GM23248 (cell line): ENCODE measurements at places on chromosomes 2 and 18. TPM values are rescaled to one million over a fixed set of nuclear protein-coding genes. Genes with fewer than 3 reads are reported as not detected.
A peak's percentile ranks its signal among the peaks of the same experiment; 100 is the strongest.

CNPPD1 gene
- total RNA-seq: 34.5 and 35.2 TPM in 2 replicates

POMC gene
- total RNA-seq: 2.5 and 5.8 TPM in 2 replicates

DNA sequence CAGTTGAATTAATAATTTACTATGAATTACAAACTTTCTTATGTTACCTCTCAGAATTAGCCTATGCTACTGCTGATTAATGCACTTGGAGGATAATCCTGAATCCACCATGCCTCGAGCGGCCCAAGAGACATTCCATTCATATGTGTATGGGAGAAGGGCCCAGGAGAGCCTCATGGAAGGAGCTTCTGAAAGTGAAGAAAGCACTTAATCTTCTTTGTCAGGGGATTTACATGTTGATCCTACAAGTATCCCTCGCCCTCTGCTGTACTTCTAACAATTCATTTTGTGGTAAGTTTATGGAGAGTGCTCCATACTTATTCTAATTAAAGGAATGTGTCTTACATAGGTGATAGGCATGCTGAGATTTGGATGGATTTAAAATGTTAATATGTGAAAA, 1189.1 kb upstream of the NXPH2 start:
- H3K27me3 ChIP-seq: no peaks in the 10 kb centered on the region
- no peaks in the 10 kb centered on the region for H3K36me3 ChIP-seq
- no peak overlapping the region for H3K27ac ChIP-seq
- no peak overlapping the region for H3K4me3 ChIP-seq

- H3K27ac ChIP-seq: no peak overlapping the region
- H3K4me1 ChIP-seq: no peaks in the 10 kb centered on the region
- no peak for DNase-seq
Observed at GRCh38 chr2:240294514-240294913, 140.9 kb upstream of the GPC1 start.

DNA sequence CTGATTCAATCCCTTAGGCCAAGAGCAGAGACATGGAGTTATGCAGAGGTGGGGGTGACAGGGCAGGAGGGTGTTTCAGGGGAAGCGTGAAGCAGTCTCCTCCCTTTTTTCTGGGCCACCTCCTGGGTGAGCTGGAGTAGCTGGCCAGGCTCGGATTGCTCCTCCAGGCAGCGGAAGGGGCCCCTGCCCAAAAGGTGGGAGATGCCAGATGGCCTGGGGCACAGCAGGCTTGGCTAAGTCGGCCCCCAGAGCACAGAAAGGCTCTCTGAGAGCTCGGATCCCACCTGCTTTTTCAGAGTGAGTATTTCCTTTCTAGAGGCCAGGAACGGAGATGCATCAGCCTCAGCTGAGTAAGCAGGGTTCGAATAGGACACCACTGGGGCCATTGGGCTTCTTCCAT, 196.9 kb downstream of the ANKRD30B start:
- H3K36me3 ChIP-seq: no peaks in the 10 kb centered on the region
- H3K27me3 ChIP-seq: no peaks in the 10 kb centered on the region
- no peak for DNase-seq
- no peaks in the 10 kb centered on the region for H3K4me1 ChIP-seq
- H3K4me3 ChIP-seq: no peak overlapping the region
- no peak overlapping the region for H3K27ac ChIP-seq

DNA sequence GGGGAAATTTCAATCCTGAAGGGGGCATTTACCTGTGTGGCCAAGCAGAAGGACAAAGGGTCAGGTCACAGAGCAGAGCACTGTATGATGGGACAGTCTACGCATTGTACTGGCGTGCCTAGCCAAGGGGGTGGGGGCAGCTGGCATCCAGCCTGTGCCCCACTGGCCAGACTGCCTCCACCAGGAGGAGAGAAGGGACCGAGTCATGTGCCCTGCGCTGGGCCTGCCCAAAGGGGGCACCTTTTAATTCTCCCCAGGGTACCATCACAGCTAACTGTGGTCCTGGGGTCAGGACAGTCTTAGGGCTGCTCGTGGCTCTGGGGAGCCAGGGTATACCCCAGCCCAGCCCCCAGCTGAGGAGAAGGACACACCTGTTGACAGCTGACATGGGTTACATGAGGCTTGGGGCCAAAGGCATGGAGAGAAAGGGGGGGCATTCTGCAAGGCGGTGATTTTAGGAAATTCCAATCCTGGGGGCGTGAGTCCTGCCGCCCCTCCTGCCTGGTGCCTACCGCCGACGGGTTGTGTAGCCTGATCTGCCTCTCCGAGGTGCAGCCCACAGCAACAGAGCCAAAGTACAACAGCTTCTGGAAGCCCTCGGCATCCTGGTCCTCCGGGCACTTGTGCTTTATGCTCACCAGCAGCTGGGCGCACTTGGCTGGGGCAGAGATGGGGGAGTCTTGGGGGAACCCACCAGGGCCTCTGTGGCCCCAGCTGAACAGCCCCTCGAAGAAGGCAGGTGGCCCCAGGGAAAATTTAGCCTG, 11.0 kb downstream of the CFAP65 start:
- H3K36me3 ChIP-seq: no peaks in the 10 kb centered on the region
- H3K4me3 ChIP-seq: no peak overlapping the region
- H3K27me3 ChIP-seq: peaks cover 44% of the 10 kb centered on the region
- H3K27ac ChIP-seq: no peak overlapping the region
- DNase-seq: no peak

DNA sequence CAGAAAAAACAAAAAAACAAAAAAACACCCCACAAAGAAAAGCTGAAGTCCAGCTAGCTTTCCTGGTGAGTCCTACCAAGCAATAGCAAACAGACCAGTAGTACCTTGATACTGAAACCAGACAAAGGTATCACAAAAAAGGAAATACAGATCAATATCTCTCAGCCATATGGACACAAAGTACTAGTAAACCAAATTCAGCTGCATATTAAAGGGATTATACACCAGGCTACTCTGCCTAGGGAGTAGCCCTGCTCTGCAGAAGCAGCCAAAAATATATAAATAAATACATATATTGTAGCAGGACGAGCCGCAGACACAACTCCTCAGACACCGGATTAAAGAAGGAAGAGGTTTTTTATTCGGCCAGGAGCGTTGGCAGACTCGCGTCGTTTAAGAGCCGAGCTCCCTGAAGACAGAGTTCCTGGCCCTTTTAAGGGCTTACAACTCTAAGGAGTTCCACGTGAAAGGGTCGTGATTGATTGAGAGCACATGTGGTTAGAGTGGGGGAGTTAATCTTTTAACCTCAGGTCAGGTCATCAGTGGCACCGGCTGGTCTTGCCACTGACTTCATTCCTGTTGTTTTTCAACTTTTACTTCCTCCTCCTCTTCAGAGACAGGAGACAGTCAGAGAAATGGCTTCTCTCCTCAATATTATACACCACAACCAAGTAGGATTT, 38.4 kb upstream of the DTNB start:
- H3K4me3 ChIP-seq: peak overlapping the region; percentile 14; the same call in 1 of the 2 replicates
- no peak for DNase-seq
- no peak overlapping the region for H3K27ac ChIP-seq
- peaks cover 29% of the 10 kb centered on the region for H3K27me3 ChIP-seq
- no peaks in the 10 kb centered on the region for H3K4me1 ChIP-seq

GRCh38 chr2:23772056-23772455, 154.9 kb downstream of the ATAD2B start:
- no peak overlapping the region for H3K27ac ChIP-seq
- H3K4me3 ChIP-seq: no peak overlapping the region
- DNase-seq: no peak
- H3K36me3 ChIP-seq: peaks cover 19% of the 10 kb centered on the region
- H3K27me3 ChIP-seq: no peaks in the 10 kb centered on the region

DNA sequence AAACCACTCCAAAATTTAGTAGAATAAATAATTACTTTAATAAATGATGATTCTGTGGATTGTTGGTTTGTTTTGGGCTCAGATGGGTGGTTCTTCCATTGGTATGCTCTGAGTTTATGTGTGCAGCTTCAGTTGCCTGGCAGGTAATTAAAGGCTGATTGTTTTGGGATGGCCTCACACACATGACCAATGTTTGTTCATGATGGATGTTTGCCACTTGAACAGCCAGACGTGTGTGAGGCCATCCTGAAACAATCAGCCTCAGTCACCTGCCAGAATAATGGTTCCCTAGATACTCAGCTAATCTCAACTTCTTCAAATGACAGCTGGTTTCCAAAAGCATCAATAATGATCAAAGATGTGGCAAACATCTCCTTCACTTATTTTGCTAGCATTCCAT, 352.5 kb upstream of the GULP1 start:
- H3K27ac ChIP-seq: no peak overlapping the region
- DNase-seq: no peak
- no peaks in the 10 kb centered on the region for H3K36me3 ChIP-seq
- no peaks in the 10 kb centered on the region for H3K27me3 ChIP-seq
- H3K4me1 ChIP-seq: no peaks in the 10 kb centered on the region
- H3K4me3 ChIP-seq: no peak overlapping the region

- peak; percentile 77 for DNase-seq
- H3K27ac ChIP-seq: no peak overlapping the region
- 0 out of 2 replicates have a peak, but pooled peaks cover 5% of the 10 kb centered on the region for H3K27me3 ChIP-seq
Observed at GRCh38 chr2:118047380-118047826, 33.5 kb upstream of the CCDC93 start.

GRCh38 chr2:152071092-152071491, 27.8 kb downstream of the CACNB4 start:
- H3K4me3 ChIP-seq: no peak overlapping the region
- no peaks in the 10 kb centered on the region for H3K36me3 ChIP-seq
- H3K27me3 ChIP-seq: peaks cover 53% of the 10 kb centered on the region
- no peak for DNase-seq

DNA sequence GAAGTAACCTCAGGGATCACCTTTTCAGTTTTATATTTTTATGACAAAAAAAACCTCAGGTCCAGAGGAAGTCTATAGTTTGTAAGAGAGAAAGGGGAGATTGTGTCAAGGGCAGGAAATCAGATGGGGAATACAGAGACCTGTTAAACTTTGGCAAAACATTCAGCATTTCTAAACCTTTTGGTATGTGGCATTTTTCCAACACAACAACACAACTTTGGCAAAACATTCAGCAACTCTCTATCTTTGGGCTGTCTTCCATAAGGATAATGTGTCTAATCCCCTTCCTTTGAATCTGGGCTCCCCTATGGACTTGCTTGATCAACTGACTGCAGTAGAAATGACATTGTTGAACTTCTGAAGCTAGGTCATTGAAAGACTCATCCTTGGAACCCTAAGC, 220.6 kb upstream of the CCDC68 start:
- DNase-seq: no peak
- H3K4me1 ChIP-seq: no peaks in the 10 kb centered on the region; the same call in 1 of the 2 replicates
- no peak overlapping the region for H3K27ac ChIP-seq
- H3K4me3 ChIP-seq: no peak overlapping the region
